Fibroblast of villous mesenchyme (primary cell): ENCODE measurements at places on chromosomes 3 and 15. TPM values are rescaled to one million over a fixed set of nuclear protein-coding genes. Genes with fewer than 3 reads are reported as not detected.

The FBXW12 gene
- total RNA-seq = not detected in 2 replicates

The GOLGA6L10 gene
- total RNA-seq = 2.2 and 2.9 TPM in 2 replicates

The ERC2 gene
- total RNA-seq = under 0.01 and 0.43 TPM in 2 replicates

GRCh38 chr3:108118038-108118768 lies 27.4 kb upstream of the CD47 start:
- DNase-seq = no peak

GRCh38 chr3:139318431-139318816 lies 25.4 kb upstream of the MRPS22 start:
- no peak for DNase-seq

- DNase-seq = no peak
Observed at GRCh38 chr15:60809375-60809774, 330.4 kb upstream of the ICE2 start.
